ENCODE measurements at places on chromosomes 5 and 9.
A peak's percentile ranks its signal among the peaks of the same experiment; 100 is the strongest.

GRCh38 chr9:131177898-131178297, 52.5 kb downstream of the NUP214 start:
- DNase-seq = no peak

- peak; percentile 11 for DNase-seq
Observed at GRCh38 chr5:41722359-41722950, 147.8 kb downstream of the OXCT1 start.

DNA sequence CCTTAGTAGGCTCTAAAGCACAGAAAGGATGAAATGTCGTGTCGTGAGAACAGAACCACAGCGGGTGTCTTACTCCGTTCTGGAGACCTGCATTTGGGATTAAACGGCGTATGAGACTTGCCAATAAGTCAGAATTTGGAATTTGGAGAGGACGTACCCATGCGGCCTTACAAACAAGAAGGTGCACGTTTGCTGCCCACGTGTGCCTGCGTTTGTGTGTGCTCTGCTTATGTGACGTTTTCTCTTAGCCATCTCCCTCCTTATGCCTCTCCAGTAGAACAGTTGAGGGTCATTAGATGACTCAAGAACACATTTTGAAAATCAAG, 171.6 kb upstream of the OTULINL start:
- no peak for DNase-seq

DNA sequence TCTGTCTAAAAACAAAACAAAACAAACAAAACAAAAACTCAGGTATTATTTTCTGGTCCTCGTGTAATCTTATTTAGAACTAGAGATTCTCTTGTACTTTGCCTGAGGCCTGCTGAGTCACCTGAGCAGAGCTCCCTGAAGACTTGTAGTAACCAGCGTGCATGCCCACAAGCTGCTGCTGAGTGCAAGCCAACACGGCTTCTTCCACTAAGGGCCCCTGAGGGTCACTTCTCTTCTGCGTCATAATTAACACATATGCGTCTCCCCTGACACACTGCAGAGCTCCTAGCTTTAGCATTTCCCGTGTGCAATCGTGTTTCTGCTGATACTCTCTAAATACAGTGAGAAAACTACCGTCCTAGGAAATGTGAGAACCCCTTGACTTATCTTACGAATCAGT, 10.9 kb upstream of the NDFIP1 start:
- no peak for DNase-seq

DNA sequence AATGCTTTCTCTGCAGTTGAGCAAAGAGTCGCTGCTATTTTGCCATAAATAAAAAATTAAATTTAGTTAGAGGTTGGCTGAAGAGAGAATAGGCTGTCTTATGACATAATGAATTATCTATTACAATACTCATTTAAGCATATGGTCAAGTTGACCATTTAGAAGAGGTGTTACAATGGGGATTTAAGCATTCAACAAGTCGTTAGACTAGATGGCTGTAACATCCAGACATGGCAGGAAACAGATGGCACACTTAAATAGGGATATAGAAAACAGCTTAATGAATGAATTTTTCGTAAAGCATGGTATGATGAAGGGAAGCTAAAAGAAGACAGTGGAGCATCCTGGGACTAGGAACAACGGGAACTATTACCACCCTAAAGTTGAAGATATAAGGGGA, 160.3 kb upstream of the PTPRD start:
- DNase-seq = no peak

DNA sequence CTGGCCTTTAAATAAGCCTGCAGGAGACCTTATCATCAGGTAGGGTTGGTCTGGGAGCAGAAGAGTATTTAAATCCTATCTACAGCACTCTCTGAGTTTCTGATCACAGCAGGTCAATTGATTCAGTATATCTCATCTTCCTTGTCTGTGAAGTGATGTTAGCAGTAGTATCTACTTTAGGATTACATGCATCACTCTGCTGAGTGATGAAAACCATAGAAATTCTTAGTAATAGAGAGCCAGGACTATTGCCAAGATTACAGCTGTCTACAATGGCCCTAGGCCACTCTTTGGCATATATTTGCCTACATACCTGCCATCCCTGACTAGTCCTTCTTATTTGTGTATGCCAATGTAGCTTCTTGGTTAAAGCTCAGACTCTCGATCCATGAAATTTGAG, 183.8 kb downstream of the ASTN2 start:
- no peak for DNase-seq

DNA sequence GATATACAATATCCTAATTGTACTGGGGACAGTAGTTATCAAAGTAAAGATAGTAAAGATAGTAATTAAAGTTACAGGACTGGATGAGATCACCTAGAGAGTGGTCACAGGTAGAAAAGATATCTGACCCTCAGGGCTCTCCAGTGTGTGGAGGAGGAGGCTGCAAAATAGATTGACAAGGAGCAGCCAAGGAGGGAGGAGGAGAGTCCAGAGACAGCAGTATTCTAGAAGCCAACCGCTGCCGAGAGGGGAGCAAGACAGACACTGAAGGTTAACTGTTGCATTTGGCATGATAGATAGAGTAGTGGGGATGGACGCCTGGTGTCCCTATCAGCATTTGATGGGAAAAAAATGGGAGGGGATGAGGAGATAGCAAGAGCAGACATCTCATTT, 17.0 kb upstream of the F2RL1 start:
- DNase-seq = no peak

DNA sequence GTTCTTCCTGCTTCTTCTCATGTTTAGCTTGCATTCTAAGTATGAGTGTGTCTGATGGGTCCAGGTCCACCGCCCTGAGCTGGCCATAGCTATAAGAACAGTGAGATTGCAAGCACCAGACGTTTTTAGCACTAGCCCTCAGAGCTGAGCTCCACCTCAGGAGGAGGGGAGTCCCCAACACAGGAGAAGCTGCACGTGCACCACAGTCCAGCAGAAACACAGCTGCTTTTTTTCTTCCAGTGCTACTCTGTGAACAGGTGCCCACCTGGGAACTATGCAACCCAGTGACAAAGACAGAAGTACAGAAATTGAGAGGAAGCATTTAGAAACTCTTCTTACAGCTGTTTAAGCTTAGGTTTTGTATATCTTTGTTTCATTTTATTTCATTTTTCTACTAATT, 299.4 kb downstream of the MARCHF11 start:
- DNase-seq = no peak

DNA sequence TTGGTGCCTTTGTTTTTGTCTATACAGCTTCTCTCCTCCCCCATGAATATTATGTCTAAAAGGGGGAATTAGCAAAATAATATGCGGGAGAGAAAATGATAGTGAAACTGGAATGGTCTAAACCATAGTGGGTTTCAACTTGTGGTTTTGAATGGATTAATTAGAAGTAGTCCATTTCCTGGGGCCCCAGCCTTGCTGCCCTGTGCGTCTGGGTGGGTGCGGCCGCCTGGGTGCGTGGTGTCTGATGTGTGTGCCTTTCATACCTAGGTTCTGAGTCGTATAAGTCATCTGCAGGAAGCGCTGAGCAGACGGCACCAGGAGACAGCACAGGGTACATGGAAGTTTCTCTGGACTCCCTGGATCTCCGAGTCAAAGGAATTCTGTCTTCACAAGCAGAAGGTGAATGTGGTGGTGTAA, 120.0 kb upstream of the CACNA1B start:
- DNase-seq = no peak

- DNase-seq = no peak
Observed at GRCh38 chr9:101587332-101588043, 7.3 kb downstream of the PPP3R2 start.

DNA sequence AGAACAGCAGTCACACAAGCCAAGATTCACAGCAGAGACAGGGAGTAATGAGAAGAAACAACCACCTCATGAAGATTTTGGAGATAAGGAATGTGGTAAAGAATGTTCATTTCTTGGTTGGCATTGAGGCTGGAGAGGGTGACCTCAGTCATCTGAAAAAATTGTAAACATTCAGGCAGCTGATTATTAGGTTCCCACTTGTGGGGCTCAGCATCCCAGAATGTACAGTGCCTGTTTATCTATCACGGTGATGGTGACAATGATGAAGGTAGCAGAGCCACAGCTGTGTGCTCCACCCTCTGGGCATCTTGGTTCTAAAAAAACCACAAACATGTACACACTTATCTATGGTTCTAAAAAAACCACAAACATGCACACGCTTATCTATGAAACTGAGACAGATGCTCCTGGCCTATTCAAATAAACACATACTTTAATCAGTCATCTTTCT, 143.9 kb upstream of the MOCS2 start:
- peak; percentile 94 for DNase-seq

DNA sequence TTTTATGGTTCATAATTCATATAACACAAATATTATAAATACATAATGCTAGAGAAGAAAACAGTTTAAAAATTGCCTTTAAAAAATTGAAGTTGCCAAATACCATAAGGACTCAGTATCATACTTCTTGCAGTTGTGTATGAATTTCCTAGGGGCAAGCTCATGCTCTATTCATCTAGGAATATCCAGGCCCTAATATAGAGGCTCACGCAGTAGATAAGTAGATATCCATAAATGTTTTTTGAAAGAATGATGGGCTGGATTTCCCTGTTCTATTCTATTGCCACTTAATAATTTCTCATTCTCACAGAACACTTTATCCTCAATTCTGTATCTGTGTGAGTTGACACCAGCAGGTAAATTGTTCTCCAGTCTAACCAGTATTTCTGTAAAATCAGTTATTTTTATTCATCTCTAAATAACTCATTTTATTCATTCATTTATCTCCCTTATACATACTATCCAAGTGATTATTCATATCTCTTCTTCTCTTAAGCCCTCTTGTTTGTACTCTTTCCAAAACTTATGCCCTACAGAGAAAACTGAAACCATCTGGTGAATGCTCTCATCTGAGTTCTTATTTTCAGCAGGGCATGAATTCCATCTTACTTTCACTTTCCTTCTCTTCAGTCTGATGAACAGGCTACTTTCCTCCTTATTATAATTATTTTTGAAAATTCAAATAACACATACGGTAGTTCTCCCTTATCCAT, 97.1 kb downstream of the SLC44A1 start:
- DNase-seq = peak; percentile 37

- no peak for DNase-seq
Observed at GRCh38 chr5:141039517-141039916, 11.7 kb upstream of the PCDHB1 start.

DNA sequence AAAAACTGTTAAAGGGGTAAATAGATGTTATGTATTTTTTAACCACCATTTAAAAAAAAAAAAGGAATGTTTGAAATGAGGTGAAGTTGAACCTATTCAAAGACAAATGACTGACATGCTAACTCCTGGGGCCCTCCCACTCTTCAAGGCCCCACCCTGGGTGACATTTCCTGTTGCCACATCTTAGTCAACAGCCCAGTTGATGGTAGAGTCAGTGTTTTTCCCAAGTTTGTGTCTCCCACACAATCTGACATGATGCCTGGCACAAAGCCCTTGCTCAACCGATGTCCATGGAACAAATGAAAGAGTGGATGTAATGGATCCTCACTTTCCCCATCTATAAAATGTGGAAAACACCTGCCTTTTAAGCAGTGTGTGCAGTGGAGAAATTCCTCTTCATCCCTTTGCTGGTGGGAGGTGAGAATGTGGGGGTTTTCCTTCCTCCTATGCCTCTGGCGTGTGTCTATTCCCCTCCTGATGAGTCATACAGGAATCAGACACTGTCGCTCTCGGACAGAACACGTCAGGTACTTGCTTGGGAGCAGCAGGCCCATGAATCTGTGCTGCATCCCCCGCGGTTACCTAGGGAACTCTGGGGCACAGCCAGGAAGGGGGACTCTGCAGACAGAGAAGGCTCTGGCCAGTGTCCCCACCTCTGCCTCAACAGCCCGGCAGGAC, 13.7 kb upstream of the ADRA1B start:
- no peak for DNase-seq

- DNase-seq = no peak
Observed at GRCh38 chr5:5183189-5183699, 43.1 kb downstream of the ADAMTS16 start.

DNA sequence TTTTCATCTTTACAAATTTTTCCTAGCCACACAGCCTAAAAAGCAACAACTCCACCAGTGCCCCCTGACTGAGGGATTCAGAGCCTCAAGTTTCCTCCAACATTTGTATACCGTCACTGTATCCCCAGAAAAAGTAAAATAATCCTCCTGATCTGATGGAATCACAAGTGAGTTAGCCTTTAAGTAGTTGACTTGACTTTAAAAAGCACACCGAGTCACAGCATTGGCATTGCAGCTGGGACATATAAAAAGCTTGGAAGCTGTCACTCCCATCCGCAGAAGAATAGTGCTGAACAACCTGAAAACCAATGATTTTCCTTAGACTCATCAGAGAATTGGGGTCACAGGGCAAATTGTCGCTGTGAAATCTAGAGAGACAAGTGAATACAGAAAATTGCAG, 41.6 kb upstream of the FBN2 start:
- no peak for DNase-seq

DNA sequence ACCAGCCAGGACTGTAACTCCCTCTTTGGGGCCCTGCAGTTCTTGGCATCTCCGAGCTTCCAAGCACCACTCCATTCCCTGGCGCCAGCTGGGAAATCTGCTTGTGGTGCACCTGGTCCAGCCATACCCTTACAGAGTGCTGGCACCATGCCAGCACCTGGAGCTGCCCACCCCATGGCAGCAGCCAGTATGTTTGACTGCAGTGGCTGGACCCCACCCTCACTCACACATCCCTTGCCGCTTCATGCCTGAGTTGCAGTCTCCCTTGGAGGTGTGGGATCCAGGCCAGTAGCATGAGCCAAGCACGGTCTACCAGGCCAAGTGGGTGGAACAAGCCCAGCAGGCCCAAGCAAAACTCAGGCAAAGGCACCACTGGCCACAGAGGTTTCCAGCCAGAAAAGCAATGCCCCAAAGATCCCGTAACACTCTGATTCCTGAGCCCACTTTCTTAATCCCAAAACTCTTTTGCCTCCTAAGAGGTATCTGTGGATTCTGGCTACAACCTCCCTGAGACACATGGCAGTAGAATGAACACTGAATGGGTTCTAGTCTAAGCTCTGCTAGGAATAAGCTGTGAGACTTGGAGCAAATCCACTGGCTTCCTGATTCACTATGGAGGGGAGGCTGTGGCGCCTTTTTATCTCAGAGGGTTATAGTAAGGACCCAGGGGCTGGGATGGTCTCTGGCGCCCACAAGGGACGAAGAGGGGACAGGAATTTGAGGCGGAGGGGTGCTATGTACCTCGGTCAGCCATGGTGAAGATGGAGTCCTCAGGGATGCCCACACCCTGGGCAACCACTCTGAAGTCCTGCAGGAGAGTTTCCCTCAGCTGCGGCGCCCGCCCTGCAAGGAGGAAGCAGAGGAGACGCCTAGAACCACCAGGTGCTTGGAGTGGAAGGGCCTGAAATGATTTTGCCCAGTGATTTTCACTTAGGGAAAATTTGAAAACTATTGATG, 5.6 kb downstream of the AMBP start:
- DNase-seq = no peak
